Neural crest cell (in vitro differentiated cells): ENCODE measurements at places on chromosomes 11 and 22. TPM values are rescaled to one million over a fixed set of nuclear protein-coding genes. Genes with fewer than 3 reads are reported as not detected.

GRCh38 chr22:31951194-31952093, 7.1 kb downstream of the YWHAH start:
- peaks cover 36% of the 10 kb centered on the region for H3K4me1 ChIP-seq
- H3K27me3 ChIP-seq = no peaks in the 10 kb centered on the region
- H3K27ac ChIP-seq = no peak overlapping the region
- no peak overlapping the region for H3K4me3 ChIP-seq
- peaks cover 22% of the 10 kb centered on the region for H3K36me3 ChIP-seq

- peaks cover 5% of the 10 kb centered on the region for H3K27me3 ChIP-seq
- peak overlapping the region; percentile 95 for H3K27ac ChIP-seq
- no peak for DNase-seq
- H3K4me1 ChIP-seq = peaks cover 41% of the 10 kb centered on the region
- H3K36me3 ChIP-seq = no peaks in the 10 kb centered on the region
Measured at GRCh38 chr22:31085928-31086327, 4.8 kb downstream of the SMTN start.

GRCh38 chr22:44450503-44450902, 47.5 kb downstream of the RTL6 start:
- H3K36me3 ChIP-seq = no peaks in the 10 kb centered on the region
- no peaks in the 10 kb centered on the region for H3K27me3 ChIP-seq
- H3K4me3 ChIP-seq = no peak overlapping the region
- H3K27ac ChIP-seq = no peak overlapping the region

- H3K4me3 ChIP-seq = peak overlapping the region; percentile 96
- peaks cover 34% of the 10 kb centered on the region for H3K27me3 ChIP-seq
- H3K27ac ChIP-seq = peak overlapping the region; percentile 87
- peaks cover 3% of the 10 kb centered on the region for H3K36me3 ChIP-seq
- DNase-seq = no peak
Measured at GRCh38 chr22:49855251-49855911, 1.7 kb downstream of the ZBED4 start.

- peak overlapping the region; percentile 94 for H3K27ac ChIP-seq
- peaks cover 6% of the 10 kb centered on the region for H3K36me3 ChIP-seq
- peak; percentile 95 for DNase-seq
- peaks cover 18% of the 10 kb centered on the region for H3K27me3 ChIP-seq
- H3K4me1 ChIP-seq = peaks cover 85% of the 10 kb centered on the region
- peak overlapping the region; percentile 54 for H3K4me3 ChIP-seq
Measured at GRCh38 chr11:125348674-125349309, 147.3 kb downstream of the FEZ1 start.

- no peak for DNase-seq
- H3K4me1 ChIP-seq = peaks cover 6% of the 10 kb centered on the region
- H3K4me3 ChIP-seq = no peak overlapping the region
- no peak overlapping the region for H3K27ac ChIP-seq
- H3K27me3 ChIP-seq = no peaks in the 10 kb centered on the region
Measured at GRCh38 chr11:106998916-106999188, 19.4 kb downstream of the GUCY1A2 start.

DNA sequence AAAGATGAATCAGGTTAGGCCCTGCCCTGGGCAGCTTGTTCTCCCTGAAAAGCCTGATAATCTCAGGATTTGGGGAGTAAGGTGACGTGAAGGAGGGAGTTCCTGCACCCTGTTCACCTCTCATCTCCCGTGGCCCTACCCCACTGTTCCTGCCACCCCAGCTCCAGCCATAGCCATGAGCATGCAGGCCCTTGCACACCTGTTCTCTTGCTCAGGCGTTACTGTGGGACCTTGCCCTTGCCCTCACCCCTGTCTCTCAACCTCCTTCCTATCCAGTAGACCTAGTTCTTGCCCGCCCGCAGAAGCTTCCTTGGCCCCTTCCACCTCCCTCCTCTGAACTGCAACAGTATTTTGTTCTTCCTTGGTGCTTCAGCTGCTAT, 15.0 kb downstream of the TSKU start:
- no peaks in the 10 kb centered on the region for H3K27me3 ChIP-seq
- DNase-seq = no peak
- no peak overlapping the region for H3K4me3 ChIP-seq
- H3K4me1 ChIP-seq = peaks cover 30% of the 10 kb centered on the region
- no peaks in the 10 kb centered on the region for H3K36me3 ChIP-seq

DNA sequence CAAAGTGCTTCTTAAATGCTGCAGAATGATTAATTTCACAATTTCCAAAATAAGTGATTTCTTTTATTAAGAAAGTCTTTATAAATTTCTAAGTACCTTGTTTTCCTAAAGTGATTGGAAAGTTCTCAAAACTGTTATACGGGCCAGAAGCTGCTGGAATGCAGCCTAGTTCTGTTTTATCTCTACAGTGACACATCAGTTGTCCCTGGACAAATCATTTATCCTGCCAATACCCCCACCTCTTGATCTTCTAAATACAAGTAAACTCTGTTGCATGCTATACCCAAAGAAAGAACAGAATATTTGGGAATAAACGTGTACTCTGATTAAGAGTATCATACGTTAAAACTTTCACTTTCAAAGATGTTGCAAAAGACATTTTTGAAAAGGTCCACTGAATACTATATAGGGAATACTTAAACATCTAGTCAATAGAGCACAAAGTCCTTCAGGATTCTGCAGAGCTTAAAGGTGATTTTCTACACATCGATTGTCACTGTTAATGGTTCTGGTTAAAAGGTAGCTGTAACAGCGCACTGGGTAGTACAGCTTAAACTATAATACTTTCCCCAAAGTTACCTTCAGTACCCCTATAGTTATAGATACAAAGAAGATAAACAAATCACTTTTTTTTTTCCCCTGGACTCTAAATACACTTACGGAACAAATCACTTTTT, 92.1 kb upstream of the APOA1 start:
- H3K36me3 ChIP-seq = peaks cover 10% of the 10 kb centered on the region
- no peaks in the 10 kb centered on the region for H3K27me3 ChIP-seq
- DNase-seq = no peak
- no peak overlapping the region for H3K4me3 ChIP-seq
- H3K27ac ChIP-seq = no peak overlapping the region
- H3K4me1 ChIP-seq = peaks cover 14% of the 10 kb centered on the region

HEPN1 gene
- total RNA-seq = not detected in 2 replicates
